ENCODE measurements at places on chromosomes 3 and 15.

DNA sequence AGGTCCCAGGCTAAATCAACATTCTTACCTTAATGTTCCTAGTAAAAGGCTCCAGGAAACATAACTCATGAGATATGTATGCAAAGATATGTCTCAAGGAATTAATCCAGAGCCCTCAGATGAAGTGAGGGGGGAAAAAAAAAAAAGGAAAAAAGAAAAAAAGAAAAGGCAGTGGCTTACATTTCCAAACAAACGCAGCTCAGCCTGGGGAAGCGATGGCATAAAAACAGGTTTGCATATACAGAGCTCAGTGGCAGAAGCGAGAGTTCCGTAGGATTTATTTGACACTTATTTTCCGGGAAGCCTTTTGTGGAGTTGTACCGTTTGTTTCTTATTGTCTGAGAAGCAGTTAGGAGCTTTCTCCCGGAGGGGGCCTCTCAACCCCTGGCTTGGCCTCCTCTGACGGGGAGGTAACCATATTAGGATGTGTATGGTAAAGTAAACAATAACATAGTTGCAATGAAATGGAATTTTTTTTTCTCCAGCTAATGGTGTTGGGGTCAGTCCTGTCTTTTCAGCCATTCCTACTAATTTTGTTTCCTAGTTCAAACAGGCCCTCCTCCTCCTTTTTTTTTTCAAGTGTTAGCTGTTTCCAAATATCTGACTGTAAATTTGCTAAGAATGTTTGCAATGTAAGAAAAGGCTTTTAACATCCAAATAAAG is 338.6 kb downstream of the FOXP1 start:
- peak; percentile 13 for DNase-seq

DNA sequence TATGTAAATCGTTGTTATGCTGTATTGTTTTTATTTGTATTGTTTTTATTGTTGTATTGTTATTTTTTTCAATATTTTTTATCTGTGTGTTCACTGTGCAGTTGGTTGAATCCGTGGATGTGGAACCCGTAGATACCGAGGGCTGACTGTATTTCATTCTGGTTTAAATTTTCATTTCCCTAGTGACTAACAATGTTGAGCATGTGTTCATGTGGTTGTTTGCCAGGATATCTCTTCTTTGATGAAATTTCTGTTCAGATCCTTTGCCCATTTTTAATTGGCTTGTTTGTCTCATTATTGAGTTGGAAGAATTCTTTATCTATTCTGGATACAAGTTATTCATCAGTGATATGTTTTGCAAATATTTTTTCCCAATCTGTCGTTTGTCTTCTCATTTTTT is 29.7 kb downstream of the STOML1 start:
- DNase-seq = no peak

GRCh38 chr3:46496746-46497555 is 825 bp upstream of the RTP3 start:
- peak; percentile 45 for DNase-seq

- peak; percentile 12 for DNase-seq
These were observed 36.9 kb downstream of the POLR2M start for GRCh38 chr15:57743424-57743823.

DNA sequence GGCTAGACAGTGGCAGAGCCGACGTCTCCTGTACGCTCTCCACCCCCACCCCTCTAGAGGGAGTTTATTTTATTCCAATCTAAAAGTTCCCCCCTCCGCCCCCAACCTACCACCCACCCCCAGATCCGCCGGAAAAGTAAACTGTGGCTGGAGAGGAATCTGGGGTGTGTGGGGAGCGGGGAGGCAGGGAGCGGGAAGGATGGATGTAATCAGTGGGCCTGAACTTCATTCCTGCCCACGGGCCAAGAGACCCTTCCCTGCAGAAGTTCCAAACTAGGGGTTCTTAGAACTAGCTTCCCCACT is 537 bp upstream of the CSRNP1 start:
- no peak for DNase-seq

DNA sequence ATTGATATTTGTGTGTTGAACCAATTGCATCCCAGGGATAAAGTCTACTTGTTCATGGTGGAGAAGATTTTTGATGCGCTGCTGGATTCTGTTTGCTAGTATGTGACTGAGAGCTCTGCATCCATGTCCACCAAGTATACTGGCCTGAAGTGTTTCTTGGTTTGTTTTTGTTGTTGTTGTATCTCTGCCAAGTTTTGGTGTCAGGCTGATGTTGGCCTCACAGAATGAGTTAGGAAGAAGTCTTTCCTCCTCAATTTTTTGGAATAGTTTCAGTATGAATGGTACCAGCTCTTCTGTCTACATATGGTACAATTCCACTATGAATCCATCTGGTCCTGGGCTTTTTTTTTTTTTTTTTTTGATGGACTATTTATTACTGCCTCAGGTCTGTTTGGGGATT is 50.9 kb upstream of the OSTN start:
- DNase-seq = no peak

DNA sequence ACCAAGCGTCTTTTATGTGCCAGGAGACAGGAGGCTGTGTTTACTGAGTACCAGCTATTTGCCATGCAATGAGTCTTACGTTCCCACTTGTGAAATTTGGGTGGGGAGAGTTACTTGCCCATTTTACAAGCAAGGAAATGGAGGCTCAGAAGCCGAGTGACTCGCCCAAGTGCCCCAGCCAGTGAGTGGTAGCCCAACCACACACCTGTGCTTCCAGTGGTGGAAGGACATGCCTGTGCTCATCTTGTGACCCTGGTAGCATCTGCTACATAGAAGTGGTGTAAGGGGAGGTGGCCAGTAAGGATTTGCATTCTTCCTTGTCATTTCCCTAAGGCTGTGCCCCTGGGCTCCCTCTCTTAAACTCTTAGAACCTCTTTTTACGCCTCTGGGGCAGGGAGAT is 49.3 kb downstream of the FBLN2 start:
- DNase-seq = peak; percentile 27

DNA sequence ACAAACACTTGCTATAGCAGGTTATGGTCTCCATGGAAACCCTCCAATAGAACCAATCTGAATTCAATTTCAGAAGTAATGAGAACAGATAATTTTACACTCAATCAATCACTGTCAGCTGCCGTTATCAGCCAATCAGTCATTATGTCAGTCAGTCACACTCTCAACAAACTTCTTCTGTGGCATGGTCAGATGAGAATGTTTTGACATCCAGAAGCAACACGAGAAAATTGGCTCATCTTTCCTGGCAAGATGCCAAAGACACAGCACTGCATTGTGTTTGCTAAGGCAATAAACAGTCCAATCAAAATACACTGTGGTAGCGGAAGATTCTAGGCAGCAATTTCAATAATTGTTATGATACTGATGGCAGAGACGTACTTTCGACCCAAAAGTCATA is 190.7 kb downstream of the RORA start:
- DNase-seq = peak; percentile 2

- DNase-seq = no peak
These were observed 125.4 kb downstream of the NUP210 start for GRCh38 chr3:13294442-13295351.

- no peak for DNase-seq
These were observed 6.4 kb downstream of the SNX4 start for GRCh38 chr3:125513490-125514115.

DNA sequence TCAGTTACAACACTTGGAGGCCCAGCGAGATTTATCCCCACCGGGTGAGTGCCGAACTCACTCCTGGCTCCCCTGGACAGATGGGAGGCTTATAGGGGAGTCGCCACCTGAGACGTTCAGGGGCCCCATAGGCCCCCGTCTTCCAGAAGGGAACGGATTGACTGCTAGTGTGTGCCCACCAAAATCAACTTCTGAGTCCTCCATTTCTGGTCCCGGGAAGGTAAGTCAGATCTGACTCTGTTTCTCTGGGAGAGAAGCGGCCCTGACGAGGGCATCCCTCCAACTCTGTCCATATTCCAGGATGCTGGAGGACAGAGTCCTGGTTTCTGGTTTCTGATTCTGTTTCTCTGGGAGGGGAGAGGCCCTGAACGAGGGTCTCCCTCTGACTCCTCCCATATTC is 44.3 kb downstream of the ZBTB11 start:
- DNase-seq = no peak

DNA sequence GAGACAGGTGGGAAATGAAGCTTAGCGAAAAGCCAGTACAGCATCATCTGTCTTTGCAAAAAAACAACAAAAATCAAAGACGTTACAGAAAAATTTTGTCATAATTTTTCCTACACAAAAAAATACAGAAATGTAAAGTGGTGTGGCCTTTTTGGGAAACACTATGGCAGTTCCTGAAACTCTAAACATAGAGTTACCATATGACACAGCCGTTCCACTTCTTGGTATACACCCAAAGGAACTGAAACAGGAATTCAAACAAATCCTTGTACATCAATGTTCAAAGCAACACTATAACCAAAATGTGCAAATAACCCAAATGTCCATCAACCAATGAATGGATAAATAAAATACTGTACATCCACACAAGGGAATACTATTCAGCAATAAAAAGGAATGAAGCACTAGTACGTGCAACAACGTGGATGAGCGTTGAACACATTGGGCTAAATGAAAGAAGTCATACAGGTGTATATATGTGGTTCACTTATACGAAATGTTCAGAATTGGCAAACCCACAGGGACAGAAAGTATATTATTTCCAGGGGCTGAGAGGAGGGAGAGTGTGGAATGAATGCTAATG is 46.8 kb downstream of the GLB1 start:
- no peak for DNase-seq

- no peak for DNase-seq
These were observed 244.7 kb upstream of the TBL1XR1 start for GRCh38 chr3:177441813-177442646.

GRCh38 chr15:63401078-63401477 is 19.4 kb upstream of the CA12 start:
- no peak for DNase-seq

- DNase-seq = no peak
These were observed 6.8 kb downstream of the GATA2 start for GRCh38 chr3:128486205-128486628.

DNA sequence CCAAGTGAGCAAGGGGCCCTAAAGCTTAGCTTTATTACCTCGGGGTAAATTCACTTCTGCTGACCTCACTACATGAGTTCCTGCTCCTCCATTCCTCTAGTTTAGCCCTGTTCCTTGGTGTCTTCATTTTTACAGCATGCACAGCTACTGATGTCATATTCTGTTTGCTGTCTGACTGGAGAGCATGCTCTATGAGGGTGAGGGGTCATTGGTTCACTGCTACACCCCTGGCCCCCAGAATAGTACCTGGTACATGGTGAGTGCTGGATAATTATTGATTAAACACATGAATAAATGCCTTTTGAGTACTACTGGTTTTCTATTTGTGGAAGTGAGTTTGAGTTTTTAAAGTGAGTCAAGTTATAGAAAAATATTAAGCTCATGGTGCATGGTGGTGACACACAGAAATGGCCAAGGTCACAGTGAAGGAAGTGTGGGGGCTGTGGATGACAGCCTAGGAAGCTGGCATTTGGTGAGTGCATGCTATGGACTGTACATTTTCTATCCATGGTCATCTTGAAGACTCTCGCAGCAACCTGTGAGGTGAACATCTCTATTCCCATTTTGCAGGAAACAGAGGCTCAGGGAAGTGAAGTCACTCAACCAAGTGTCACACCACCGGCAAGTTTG is 34.0 kb downstream of the RPLP1 start:
- no peak for DNase-seq

DNA sequence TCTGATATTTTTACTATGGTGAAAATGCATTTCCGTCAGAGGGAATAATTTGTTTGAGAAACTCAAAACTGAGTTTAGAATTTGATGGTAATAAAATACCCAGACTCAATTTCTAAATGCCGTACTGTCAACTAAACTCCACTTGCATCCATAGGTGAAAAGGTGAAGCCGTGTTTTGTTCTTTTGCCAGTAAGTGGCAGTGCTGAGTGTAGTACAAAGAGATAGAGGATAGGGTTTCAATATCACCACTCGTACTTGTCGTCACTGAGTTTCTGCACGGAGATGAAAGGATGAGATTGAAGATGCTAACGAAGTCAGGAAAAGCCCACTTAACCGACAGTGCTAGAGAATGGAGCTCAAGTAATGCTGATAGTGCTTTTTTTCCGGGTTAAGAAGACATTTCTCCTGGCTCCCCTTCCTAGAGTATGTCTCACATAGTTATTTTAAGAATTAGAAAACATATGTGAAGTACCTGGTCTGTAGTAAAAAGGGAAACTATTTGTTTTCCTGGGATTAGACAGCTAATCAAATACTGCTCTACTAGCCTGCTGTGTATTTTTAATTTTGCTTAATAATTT is 345.1 kb downstream of the IL5RA start:
- no peak for DNase-seq

DNA sequence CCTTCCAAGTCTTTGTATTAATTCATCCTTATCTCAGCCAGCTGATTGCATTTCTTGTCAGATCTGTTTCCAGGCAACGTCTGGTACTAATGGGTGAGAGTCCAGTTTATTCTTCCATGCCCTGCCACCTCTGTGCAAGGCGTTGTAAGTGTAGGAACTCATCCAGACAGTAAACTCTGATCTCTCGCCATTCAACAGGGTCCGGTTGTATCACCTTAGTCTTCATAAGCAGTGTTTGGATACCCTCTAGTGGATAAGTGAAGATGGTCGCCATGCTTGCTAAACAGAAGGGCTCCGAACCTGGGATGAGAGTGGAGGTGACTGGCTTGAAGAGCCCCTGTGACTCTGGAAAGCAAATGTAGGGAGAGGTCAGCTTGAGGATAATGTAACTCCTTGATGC is 51.6 kb upstream of the CMTM7 start:
- DNase-seq = peak; percentile 74

- no peak for DNase-seq
These were observed 208.3 kb upstream of the SLITRK3 start for GRCh38 chr3:165404357-165405027.

GRCh38 chr15:62888623-62889022 is 153.9 kb upstream of the TPM1 start:
- peak; percentile 44 for DNase-seq

DNA sequence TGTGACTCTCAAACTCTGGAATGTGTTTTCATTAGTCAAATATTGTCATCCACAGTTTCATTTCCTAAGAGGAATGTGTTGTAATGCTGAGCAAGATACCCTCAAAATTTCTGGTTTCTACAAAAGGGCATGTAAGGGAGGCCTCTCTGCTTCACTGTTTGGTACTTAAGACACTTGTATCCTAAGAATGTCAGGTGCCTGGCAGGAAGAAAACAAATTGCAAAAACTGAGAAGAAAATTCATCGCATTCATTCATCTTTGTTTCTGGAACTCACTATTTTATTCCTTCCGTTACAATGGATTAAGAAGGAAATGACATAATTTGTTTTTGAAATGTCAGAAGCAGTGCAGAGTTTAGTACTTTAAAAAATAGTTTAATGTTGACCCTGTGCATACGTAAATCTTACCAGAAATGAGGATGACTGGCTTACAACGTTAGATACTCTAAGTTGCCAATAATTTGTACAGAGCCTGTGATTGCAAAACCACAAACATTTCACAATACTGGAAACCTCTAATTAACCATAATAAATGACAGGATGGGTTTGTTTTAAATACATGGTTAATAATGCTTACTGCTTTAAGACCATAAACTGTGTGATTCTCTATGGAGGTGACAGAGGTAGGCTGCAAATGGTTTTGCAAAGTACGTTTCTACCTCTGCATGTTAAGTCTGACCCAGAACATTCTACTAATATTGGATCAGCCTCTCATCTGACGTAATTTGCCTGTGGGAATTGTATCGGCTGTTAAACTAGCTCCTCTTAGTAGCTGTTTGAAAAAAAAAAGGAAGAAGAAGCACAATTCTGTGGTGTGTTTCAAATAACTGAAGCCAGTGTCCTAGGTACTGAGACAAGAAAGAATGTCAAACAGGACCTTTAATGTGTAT is 477.8 kb downstream of the RBMS3 start:
- peak; percentile 24 for DNase-seq

Measured in PC-3 (cell line).